ENCODE measurements at places on chromosomes 11 and 22.

GRCh38 chr11:25163421-25163820 lies 666.6 kb downstream of the LUZP2 start:
- no peak for DNase-seq

- no peak for DNase-seq
Measured at GRCh38 chr11:1455032-1455762, 31.4 kb downstream of the MOB2 start.

GRCh38 chr11:87007963-87008362 lies 29.8 kb upstream of the TMEM135 start:
- DNase-seq = no peak

- DNase-seq = no peak
Measured at GRCh38 chr11:36292311-36292722, 3.1 kb upstream of the COMMD9 start.

GRCh38 chr11:122656631-122657101 lies 1.1 kb downstream of the UBASH3B start:
- no peak for DNase-seq

GRCh38 chr11:116874251-116874650 lies 36.8 kb upstream of the APOA1 start:
- DNase-seq = no peak

- no peak for DNase-seq
Measured at GRCh38 chr11:118017631-118018315, 31.6 kb downstream of the IL10RA start.

- no peak for DNase-seq
Measured at GRCh38 chr11:14360976-14361375, 2.0 kb upstream of the RRAS2 start.

DNA sequence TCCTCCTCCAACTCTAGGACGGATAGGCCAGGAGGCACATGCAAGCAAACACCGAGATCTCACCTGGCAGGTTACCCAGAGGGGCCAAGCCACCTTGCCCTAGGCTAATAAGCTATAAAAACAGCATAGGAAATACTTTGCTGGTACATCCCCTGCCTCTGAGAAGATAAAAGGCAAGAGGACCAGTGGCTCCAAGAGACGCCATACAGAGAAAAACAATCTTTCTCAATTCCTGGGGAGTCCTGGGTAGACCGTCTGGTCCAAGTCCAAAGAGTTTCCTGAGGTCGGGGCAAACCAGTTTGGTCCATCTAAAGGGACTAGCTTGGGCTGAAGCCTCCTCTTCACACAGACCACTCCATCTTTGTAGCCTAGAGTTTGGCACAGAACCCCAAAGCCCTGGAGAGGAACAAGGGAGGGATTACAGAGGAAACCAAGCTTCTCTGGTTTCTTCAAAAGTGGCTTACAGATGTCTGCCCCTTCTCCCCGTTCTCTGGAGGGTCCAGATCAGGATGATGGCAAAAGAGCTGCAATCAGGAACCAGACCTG lies 40.4 kb downstream of the NUMA1 start:
- DNase-seq = no peak

DNA sequence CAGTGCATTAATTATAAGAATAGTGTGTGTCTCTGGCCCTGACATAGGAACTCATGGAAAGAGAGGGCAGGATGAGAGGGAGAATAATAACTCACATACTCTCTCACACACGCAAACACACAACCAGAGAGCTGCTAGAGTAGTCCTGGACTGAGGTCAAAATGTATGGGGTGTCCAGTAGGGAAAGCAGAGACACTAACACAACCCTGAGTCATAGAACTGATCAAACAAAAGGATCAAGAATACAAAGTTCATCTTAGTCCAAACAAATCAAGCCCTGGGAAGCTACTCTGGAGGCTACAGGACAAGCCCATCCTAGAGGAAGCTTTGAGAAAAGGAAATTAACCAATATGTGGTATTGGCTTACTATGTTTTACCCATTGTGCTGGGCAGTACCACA lies 178.5 kb upstream of the GUCY1A2 start:
- DNase-seq = no peak

GRCh38 chr11:69992943-69993694 lies 85.0 kb upstream of the ANO1 start:
- no peak for DNase-seq

DNA sequence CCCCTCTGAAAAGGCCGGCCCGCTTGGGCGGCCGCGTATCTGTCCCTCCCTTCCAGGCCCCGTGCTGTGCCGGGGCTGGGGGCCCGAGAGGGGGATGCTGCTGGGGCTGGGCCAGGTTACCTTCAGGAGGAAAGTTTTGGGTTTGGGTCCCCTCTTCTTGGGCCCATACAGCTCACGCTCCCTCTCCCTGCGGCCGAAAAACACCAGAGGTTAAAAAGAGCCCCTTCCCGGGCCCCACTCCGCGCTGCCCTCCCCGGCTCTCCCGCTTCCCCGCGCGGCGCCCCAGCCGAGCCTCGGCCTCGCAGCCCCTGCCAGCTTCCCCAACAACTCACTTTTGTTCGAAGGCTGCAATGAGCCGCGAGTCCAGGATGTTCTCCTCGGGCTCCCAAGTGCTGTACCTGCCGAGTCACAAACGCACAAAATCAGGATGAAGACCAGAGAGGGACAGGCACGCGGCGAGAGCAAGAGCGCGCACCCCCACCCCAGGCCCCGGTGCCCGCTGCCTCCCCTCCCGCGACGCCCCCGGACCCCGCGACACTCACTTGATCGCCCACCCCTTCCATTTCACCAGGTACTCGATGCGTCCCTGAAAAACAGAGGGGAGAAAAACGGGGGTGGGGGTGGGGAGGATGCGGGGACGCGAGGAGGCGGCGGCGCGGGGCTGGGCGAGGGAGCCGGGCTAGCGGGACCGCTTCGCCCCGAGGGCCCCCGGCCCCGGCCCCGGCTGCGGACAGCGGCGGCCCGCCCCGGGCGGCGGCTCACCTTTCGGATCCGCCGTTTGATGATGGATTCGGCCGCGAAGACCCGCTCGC lies 450 bp downstream of the CBX6 start:
- DNase-seq = no peak

DNA sequence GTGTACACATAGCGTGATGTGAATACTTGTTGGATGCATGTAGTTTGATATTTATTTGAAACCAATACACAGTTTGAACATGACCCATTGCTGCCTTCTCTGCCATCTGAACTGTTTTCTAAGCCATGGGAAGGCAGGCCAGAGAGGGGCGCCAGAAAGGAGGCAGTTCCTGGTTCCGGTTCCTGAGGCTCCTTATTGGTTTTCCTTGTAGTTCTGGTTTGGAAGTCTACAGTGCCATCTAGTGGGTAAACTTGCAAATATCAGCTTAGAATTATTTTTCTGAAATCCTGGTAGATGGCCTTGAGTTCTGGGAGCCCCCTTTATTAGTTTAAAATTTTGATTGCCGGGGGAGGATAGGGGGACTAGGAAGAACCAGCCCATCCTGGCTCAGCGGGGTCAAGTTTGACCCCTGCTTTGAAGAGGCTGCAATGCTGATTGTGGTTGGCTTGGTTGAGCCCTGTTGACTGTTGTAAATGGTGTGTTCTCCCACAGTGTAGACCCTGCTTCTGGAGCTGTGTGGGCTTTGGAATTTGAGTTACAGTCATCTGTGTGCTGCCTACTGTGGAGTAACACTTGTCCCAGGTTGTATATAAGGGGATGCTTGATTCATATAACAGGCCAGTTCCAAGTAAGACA lies 48.4 kb downstream of the GRAMD1B start:
- DNase-seq = peak; percentile 36

DNA sequence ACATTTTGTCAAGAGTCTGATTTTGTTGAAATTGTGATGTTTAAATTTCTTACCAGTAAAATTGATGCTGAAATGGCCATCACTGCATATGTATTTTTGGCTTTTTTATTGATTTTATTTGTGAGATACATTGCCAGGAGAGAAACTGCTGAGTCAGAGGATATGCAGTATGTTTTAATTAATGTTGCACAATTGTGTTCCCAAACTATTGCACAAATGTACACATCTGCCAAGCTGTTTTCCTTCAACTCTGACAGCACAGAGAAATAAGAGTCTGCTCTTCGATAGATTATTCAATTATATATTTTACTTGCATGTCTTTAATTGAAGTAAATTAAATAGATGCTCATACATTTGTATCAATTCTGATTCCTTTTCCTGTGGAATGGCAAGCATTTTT lies 640.2 kb upstream of the LUZP2 start:
- no peak for DNase-seq

GRCh38 chr22:20196094-20196842 lies 45.4 kb upstream of the CCDC188 start:
- DNase-seq = no peak

GRCh38 chr22:22960307-22960706 lies 72.7 kb downstream of the IGLL5 start:
- no peak for DNase-seq

DNA sequence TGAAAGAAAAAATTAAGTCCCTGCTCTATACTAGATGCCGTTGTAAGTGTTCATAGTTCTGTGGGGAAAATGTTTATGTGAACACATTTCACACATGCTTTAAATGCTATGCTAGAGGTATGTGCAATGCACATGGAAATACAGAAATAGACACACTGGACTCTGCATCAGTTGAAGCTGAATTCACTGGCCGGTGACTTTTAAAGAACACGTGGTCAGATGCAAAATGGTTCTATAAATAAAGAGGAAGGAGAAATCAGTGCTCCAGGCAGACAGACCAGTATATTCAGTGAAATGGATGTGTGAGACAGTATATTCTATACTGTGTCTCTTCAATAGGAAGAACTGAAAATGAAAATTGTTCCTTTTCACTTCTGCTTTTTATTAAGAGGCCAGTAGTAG lies 29.9 kb downstream of the TRPC6 start:
- no peak for DNase-seq

DNA sequence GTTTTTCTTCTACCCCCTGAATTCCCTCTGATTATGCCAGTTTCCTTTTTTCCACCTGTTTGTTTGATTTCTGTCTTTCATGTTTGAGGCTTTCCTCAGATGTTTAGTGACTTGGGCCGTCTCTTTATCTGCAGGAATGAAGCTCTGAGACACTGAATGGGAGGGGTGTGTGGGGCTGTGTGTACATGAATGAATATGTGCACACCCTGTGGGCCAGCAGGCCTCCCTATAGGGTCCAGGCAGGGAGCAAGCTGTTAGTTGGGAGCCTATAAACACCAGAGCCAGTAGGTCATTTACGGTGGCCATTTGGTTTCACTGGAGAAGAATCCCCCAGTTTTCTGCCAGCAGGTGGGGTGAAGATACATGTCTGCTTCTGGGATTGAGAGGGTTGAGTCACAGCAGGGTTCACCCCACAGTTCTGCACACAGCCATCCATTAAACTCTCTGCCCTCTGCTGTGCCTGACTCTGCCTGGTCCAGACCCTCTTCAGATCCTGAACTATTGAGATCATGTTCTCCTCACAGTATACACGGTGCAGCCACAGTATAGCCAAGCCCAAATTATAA lies 34.8 kb downstream of the BARX2 start:
- DNase-seq = no peak

DNA sequence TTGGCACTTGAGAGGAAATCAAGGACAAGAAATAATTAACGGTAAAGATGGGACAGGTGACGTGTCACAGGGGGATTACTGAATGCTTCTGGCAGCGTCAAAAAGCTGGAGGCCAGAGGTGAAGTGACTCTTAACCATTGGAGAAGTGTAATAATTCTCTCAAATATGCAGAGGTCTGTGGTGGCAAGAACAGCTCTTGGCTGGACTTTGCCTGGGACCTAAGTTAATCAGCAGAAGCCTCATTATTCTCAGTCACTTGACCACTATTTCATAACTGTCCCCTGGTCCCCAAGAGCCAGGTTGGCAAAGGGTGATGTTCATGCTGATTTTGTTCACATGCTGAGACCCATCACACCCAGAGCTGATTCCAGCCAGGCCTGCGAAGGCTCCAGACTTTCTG lies 72.9 kb downstream of the TIMP3 start:
- no peak for DNase-seq

DNA sequence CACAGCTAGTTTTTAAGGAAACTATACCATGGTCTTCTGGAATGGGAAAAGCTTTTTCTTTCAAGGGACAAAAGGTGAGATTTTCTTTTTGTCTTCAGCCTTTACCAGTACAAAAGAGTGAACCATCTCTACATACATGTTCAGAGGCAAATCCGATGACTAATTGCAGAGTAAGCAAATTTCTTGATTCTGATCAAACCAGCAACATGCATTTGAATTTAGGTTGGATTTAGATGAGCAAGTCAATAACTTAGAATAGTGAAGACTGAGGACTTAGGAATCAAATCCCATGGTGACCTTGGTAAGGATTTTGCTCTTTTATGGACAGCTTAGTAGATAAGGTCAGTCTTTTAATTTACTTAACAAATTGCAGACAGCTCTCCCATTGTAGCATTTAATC lies 65.9 kb upstream of the BLID start:
- no peak for DNase-seq

GRCh38 chr22:47918276-47918921 lies 1155.9 kb downstream of the TBC1D22A start:
- no peak for DNase-seq

DNA sequence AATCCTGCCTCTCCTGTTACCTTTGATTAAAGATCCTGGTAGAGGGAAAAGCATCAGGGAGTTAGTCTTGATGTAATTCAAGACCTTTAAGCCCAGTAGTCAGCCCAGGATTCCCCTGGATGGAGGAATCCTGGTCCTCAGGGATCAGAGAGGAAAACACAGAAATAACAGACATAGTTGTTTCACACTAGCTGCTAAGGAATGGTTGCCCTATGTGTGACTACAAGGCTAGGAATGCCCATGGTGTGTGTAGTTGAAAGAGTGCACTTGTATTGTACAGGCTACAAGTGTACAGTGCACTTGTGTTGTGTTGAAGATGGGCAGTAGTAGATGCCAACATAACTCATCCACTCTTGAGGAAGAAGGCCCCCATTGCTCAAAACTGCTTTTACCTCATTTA lies 226.8 kb downstream of the AASDHPPT start:
- DNase-seq = no peak

DNA sequence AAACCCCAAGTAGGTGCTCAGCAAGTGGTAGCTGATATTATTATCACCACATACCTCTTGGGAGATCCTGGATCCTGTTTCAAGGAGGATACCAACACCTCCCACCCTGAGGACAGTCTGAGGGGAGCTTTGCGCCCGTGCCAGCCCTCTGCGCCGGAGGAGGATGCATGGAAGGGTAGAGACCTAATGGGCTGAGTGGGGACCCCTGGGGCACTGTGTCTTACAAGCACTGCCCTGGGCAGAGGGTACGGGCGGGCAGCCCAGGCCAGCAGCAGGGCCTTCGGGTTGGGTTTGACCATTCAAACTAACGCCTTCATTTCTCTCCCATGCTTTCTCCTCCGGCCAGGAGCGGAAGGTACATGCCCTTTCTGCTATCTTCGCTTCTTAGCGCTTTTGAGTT lies 26.3 kb downstream of the MYBPC3 start:
- DNase-seq = no peak

DNA sequence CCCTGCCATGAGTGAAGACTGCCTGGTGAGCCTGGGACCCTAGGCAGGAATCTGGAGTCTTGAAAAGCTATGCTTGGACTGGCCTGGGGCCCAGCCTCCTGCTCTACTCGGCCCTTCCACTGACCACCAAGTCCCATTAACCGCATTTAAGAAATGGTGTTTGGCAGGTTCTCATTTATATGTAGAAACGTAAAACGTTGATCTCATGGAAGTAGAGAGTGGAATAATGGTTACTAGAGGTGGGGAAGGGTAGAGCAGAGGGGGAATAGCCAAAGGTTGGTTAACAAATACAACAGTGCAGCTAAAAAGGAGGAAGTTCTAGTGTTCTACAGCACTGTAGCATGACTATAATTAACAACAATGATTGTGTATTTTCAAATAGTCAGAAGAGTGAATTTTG lies 72.9 kb upstream of the EED start:
- no peak for DNase-seq
